ENCODE measurements at places on chromosomes 1 and 21. TPM values are rescaled to one million over a fixed set of nuclear protein-coding genes. Genes with fewer than 3 reads are reported as not detected.

Gene S100A2
- 11.4 TPM for polyA plus RNA-seq

Gene RAB3B
- 0.25 TPM for polyA plus RNA-seq

Gene OR6N1
- polyA plus RNA-seq, result not detected

Gene AK5
- polyA plus RNA-seq, result 5.5 TPM

Gene AMY1A
- not detected for polyA plus RNA-seq

Gene TNFRSF1B
- 10.5 TPM for polyA plus RNA-seq

DNA sequence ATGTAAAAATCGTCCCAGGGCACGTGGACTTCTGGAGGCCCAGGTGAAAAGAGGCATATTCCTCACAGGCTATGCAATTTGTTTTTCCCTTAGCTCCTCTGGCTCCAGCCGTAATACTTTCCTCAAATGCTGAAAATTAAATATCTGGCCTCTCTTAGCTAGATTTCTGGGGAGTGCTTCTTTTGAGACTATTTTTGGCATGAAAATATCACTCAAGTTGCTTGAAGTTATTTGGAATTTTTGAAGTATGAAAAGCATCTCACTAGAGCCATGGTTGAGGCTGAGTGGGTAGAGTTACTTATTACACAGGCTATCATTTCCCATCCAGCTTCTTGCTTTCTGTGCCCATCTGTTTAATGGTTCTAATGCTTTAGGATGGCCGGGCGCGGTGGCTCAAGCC, 59.7 kb downstream of the MYOM3 start:
- no peak for DNase-seq

GRCh38 chr1:61005614-61006580, 76.5 kb upstream of the NFIA start:
- DNase-seq, result no peak

DNA sequence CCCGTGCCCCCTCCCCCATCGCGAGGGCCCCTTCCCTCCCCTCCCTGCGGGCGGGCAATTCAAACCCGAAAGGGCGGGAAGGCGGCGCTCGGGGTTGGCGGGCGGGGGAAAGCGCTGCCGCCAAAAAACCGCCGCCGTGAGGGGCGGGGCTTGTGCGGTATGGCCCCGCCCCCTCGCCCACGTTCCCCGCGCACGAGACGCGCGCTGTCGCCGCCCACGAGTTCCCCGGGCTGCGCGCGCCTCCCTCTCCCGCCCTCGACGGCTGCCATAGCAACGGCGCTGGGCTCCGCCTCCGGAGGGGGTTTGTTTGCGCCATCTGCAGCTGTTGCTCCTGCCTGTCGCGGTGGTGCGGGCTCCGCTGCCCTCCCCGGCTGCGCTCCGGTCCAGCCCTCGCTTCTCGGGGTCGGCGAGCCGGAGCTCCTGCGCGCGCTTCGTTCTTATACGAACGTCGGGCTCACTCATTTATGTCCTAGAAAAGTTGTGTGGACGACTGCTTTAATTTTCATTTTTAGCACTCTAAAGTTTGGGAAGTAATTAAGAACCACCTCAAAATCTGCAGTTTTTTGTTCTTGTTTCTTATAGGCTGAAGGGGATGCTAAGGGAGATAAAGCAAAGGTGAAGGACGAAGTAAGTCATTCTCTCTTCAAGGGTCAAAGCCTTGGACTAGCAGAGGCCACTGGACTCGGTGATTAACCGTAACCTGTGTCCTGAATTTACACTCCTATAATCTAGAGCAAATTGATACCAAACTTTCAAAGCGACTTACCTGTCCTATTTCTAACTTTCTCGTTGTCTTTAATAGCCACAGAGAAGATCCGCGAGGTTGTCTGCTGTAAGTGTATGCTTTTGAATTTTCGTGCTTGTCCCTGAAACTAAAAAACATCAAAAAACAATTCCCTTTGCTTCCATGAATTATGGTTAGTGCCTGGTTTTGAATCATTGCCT, 933 bp downstream of the HMGN2 start:
- DNase-seq, result peak; percentile 96

GRCh38 chr1:56106531-56107274, 472.7 kb downstream of the PLPP3 start:
- DNase-seq, result no peak

DNA sequence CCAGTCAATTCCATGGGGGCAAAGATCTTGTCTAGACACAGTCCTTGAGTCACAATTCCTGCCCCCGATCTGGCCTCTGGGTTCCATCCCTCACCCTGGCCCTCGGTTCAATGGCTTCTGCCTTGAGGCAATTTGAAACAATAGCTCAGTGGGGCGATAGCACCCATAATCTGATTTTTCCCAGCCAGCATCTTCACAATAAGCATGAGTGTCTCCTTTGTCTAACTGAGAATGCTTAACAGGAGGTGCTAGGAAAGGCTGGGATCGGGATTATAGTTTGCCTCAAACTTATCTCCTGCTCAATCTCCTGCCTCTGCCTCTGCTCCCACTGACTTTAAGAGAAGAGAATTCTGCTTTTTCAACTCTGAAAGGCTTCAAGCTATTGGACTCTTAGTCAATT, 293.9 kb upstream of the PROX1 start:
- no peak for DNase-seq

DNA sequence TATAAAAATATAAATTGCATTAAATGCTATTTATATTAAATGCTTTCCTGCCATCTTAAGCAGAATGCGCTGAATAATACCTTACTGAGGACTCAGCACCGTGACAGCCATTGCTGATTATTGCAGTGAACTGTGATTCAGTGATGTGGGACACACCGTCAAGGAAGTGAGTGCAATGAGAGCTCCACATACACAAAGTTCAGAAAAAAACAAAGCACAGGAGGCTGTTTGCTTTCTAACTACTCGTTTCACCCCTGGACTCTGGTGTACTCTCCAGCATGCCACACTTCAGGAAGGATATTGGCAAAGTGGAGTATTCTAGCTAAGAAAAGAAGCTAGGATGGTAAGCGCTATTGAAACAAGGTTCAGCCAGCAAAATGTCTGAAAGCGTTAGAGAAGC, 57.4 kb upstream of the CXADR start:
- DNase-seq, result no peak

DNA sequence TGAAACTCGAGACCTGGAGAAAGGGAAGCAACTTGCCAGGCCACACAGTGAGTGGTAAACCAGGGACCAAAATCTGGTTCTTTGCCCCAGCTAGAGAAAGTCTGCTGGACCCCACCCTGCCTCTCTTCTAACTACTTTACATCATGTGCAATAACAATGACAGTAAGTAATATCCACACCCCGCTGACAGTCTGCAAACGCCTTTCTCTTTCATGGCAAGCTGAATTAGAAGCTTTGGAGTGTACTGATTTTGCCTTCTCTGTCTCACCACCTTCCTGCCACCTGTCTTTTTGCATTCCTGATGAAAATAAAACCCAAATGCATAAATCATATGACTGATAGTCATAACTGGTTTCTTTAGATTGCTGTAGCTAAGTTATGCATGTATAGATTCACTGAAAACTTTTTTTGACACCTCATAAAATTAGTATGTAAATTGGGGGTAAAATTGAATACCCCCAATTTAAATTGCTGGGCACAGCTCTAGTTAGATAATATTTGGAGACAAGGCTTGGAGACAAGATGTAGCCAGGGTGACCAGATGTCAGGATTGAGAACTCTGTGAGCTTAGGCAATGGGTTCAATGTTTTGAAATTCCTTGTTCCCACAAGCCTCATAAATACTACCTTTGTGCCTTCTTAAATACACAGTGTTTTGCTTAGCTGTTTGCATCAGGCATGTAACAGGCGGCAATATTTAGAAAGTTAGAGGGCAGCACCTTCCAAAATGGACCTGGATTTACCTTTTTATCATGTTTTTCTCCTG, 73.5 kb downstream of the ST6GALNAC5 start:
- DNase-seq, result no peak

- DNase-seq, result no peak
Measured at GRCh38 chr1:202152399-202152798, 7.9 kb upstream of the ARL8A start.

DNA sequence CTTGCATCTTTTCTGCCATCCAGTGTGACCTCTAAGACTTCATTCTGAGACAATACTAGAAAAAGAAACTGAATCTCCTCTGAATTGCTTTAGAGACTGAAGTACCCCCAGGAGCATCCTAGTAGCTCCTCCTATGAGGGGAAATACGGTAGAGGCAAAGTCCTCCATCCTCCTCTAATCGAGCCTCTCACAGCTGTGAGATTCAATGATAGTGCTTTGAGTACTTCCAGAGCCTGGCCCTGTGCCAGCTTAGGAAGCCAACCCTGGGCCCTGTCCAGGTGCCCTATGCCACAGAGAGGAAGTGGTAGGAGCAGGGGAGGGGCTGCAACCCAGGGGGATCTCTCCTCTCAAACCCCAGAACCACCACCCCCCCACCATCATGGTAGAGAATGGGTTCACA, 10.7 kb downstream of the RORC start:
- DNase-seq, result no peak

DNA sequence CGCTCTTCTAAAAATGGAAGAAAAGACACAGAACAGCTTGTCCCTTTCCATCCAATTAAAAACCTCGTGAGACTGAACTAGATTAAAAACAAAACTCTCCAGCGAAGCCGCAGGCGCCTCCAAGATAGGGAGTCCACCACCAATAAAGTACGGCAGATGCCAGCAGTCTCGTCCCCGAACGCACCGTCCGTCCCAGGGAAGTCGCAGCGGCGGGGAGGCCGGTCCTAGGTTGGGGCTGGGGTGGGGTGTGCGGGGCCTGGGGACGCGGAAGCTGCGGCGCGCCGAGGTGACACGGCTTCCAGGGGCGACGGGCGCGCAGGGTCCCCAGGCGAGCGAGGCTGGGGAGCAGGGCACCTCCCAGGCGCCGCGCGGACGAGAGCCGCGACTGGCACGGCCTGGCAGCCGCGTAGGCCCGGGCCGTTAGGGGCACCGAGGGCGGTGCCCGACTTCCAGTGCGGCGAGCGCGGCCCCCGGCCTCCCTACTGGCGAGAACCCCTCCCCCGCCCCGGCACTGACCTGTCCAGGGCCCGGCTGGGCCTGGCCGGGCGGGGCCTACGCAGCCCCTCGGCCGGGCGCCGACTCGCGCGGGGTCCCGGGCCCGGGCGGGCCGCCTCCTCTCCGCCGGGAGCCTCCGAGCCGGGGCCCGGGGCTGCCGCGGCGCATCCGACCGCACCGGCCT, 28.3 kb upstream of the A3GALT2 start:
- peak; percentile 52 for DNase-seq

DNA sequence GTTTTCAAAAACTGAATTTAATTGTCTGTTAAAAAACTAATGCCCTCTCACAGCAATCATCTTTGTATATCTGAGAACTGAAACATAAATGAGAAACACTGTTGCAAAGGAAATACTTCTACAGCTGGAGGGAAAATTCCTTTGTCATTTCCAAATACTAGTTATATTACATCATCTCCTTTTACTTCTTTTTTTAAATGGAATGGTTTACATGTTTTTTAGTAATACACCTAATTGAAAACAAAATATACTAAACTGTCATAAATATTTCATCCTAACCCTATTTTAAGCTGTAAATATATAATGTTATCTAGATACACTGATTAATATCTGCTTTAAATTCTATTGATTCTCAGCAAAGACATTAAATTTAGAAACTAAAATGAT, 19.1 kb downstream of the CDC42BPA start:
- peak; percentile 77 for DNase-seq

DNA sequence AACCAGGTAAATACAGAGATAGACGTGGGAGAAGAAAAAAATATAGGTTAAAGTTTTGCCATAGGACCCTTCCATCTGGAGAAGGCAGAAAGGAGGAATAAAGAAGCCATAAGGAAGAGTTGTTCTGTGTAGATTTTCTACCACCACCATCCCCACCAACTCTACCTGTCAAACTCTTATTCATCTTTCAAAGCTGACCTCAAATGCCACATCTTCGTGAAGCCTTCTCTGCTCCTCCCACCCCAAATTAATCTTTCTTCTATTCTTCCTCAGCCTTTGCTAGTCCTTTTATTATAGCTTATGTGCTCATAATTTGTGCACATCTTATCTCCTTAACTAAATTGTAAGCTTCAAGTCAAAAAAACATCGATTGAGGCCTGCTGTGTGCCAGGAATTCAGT, 1.3 kb upstream of the NECTIN4 start:
- no peak for DNase-seq

DNA sequence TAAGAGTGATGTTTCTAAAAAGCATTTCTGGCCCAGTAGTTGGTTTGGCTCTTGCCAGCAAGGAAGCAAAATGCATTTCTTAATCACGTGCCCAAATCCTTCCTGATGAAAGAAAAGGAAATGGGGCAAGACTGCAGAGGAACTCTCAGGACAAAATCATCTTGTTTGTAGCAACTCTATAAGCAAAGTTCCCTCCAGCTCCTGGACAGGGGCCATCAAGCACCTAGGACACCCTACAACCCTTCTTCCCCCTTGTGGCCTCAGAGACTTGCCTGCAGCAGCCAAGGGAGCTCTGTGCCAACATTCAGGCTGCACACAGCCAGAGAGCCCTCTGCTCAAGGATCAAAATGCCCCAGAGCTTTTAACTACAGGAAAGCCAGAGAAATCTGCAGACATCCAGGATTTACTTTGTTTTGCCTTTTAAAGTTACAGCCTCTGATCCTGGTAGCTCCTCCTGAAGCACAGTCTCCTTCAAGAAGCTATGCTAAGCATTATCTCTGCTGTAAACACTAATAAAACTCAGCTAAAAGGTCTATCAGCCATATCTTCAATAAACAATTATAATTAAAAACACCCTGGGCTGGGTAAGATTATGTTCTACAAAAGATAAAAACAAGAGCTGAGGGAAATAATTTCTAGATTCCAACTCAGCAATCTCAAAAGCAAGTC, 105.0 kb downstream of the KIAA0319L start:
- DNase-seq, result peak; percentile 22

GRCh38 chr21:43864962-43865539, at the start of gene AGPAT3:
Gene AGPAT3 (plus strand): TSS chr21:43865223. CDS start chr21:43959682, 94,459 bp downstream.
- no peak for DNase-seq

DNA sequence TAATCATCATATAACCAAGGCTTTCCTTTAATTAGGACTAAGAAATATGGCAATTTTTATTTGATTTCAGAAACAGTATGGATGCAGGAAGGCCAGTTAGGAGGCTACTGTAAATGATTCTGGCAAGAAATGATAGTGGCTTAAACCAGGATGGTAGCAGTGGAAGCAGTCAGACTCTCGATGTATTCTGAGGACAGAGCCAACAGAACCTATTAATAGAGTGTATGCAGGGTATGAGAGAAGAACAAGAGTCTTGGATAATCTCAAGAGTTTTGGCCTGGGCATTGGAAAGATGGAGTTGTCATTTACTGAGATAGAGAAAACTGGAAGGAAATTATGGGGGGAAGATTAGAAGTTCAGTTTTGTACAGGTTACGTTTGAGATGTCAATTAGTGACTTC, 73.3 kb upstream of the GNG4 start:
- no peak for DNase-seq

DNA sequence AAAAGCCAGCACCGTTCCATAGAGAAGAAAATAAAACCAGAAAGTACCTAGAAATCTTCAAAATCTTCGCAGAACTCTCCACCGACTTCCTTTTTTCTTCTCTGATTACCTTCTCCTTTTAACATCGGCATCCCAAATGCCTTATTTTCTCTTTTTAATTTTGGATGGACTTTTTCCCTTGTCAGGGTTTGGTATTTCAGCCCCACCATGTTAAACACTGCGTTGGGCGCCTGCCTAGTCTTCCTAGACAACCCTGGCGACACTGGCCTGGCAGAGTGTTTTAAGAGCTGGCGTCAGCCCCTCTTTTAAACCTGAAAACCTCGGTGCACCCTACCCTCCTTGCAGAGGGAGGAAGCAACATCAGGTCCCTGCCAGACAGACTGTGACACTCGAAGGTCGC, 66.0 kb upstream of the EFHD2 start:
- peak; percentile 69 for DNase-seq
